Stimulated activated CD4-positive, alpha-beta T cell treated with anti-CD3 and anti-CD28 coated beads, Interleukin-4, amount 100 ng/mL, for 1 hour (primary cell): ENCODE measurements at places on chromosomes 1 and 21.

- DNase-seq = peak; percentile 55
Measured at GRCh38 chr21:33069994-33070743, at the start of gene OLIG1. Gene OLIG1 (plus strand): TSS chr21:33070141. CDS start chr21:33070247, 106 bp downstream.

- no peak for DNase-seq
Measured at GRCh38 chr1:906600-907420, 16.9 kb upstream of the SAMD11 start.

DNA sequence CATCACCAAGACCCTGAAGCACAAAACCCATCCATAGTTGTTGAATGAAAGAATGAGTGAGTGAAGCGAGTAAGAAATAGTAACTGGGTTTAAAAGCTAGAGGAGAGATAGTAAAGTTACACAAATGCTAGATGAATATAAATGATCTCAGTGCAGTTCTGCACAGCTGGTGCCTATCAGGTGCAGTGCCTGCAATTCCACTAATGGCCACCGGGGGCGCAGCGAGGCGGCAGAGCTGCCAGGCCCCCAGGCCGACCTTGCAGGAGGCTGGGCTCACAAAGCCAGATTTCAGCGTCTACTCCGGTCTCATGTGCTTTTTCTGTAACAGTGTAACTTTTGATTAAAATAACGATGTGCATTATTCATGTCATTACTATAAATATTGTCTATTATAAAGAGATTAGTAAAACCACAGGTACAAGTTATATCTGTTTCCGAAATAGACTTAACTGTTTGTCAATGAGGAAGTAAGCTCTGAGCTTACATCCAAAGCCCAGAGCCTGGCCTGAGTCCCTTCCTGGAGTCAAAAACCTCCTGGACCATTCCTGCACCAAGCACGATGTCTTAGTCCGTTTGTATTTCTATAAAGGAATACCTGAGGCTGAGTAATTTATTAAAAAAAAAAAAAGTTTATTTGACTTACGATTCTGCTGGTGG, 477.6 kb downstream of the NPHP4 start:
- peak; percentile 77 for DNase-seq

GRCh38 chr1:30679201-30679975, 44.0 kb downstream of the MATN1 start:
- DNase-seq = no peak

DNA sequence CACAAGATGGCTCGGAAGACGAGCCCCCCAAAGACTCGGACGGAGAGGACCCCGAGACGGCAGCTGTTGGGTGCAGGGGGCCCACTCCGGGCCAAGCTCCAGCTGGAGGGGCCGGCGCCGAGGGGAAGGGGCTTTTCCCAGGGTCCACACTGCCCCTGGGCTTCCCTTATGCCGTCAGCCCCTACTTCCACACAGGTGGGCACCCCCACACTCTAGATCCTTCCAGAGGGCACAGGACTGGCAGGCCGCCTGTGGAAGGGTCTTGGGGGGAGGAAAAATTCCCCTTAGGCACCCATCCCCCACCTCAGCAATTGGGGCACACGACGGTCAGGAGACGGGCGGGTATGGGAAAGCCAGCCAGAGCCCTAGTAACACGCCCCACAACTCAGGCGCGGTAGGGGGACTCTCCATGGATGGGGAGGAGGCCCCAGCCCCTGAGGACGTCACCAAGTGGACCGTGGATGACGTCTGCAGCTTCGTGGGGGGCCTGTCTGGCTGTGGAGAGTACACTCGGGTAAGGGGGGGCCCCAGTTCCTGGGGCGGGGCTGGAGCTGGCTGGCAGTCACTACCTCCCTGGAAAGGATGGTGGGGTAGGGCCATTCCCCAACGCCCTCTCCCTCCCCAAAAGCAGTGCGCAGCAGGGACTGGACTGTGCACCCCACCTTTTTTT, 16.1 kb downstream of the NOC2L start:
- DNase-seq = no peak

DNA sequence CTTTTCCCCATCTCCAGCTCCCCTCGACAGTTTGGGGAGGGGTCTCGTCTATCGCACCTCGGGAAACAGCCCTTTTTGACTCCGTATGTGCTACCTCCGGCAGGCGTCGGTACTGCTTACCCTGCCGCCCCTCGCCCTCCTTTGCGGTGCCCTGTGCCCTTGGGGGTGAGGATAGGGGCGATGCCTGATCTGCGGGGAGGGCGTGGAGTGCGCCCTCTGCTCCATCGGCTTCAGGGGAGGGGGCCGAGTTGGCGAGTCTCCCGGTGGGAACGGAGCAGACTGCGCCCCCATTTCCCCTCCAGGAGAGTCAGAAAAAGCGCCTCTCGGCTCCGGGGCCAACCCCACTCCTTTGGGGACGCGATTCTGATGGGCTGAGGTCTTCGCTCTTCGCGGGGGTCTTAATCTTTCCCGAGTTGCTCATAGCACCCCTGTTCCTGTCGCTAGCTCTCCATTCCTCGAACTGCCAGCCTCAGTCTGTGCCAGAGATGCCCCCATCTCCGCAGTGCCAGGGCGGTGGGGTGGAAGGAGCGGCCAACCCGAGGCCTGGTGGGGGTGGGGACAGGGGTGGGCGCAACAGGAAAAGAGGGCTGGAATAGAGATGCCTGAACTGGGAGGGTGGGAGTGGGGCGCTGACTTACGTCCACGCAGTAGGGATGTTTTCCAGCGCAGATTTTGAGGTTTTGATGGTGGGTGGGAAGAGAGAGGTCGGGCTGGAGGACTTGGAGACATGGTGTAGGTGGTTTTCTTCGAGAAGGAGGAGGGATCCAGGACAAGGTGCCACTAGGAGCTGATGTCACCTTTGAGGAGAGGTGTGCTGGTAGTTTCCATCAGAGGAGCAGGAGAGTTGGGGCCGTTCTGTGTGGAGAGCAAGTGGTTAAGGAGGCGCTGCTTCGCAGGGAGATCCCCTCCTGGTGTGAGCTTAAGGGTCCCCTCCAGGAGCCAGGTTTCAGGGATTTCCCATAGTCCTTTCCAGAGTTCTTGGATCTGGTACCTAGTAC, 674 bp downstream of the PPFIA4 start:
- no peak for DNase-seq

DNA sequence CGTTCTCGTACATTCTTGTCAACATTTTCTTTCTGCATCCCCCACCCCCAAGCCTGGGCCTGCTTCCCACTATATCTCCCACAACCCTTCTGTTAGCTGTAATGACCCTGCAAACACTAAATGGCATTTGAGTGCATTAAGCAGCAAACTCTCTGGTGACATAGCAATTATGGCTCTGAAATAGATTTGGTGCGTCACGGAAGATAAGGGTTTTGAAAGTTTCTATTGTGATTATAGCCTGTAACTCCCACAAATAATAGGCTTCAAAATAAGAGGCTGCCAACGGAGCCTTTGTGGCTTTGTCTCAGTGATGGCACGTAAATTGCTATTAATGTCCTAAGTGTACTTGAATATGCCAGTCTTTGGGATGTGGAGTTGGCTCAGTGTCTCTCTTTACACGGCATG, 277.6 kb downstream of the PBX1 start:
- no peak for DNase-seq

DNA sequence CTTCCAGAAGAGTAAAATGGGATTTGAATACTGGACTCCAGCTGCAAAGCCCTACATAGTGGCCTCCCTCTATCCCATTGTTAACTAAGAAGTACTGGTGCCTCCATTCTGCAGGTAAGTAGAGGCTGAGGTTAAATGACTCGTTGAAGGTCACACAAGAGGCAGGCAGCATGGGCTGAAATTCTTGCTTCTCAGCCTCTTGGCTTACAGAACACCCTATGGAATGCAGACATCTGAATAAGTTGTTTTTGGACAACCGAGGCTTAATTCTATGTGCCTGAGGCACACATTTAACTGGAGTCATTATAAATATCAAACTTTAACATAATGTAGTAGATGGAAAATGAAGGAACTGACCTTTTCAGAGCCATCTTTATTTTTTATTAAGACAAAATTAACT, 5.7 kb downstream of the DNAJC11 start:
- DNase-seq = no peak

DNA sequence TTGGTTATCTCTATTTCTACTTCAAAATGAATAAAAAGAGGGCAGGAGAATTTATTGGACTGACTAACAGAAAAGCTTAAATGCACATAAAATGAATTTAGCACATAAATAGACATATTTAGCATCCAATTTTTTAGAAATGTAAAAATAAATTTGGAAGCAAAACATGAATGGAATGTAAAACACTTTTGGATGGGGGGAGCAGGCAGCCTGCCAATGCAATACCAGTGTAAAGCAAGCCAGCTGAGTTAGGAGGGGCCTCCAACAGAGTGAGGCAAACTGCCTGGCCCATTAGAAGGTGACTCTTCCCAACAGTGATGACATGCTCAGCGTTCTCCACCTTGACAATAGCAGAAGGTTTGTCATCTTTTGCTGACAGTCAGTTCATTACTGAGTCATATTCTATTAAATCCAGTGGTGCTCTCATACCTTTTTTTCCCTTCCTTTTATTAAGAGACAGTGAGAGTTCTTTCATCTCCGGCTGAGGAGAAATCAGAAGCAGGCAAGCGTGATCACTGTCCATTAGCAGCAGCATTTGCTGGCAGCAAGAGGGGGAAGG, 19.5 kb upstream of the EXO1 start:
- no peak for DNase-seq

DNA sequence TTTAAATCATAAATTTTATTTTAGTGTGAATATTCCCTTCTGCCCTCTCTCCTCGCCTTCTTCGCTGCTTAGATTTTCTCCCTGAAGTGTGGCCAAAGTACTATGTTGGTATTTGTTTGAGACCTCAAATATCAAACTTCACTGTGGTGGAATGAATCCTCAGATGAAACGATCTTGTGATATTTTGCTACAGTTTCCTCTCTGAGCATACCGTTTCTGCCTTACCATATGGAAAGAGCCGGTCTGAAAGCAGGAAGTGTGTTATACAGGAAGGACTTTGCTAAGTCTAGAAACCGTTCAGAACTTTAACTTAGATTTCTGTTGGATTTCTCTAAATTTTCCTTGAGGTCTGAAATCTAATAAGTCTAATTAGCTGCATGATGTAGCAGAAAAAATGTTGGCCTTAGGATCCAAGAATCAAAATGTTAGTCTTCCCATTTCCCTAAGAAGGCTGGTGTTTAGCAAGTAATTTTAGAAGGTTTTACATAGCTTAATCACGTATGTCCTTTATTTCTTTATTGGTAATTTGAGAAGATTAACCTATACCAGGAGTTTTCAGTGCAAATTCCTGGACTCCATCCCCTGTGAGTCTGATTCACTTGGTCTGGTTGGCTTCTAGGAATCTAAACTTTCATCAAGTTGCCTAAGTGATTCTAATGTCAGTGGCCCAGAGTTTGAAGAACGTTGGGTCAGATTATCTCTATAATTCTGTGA, 30.7 kb downstream of the SDCCAG8 start:
- DNase-seq = no peak

DNA sequence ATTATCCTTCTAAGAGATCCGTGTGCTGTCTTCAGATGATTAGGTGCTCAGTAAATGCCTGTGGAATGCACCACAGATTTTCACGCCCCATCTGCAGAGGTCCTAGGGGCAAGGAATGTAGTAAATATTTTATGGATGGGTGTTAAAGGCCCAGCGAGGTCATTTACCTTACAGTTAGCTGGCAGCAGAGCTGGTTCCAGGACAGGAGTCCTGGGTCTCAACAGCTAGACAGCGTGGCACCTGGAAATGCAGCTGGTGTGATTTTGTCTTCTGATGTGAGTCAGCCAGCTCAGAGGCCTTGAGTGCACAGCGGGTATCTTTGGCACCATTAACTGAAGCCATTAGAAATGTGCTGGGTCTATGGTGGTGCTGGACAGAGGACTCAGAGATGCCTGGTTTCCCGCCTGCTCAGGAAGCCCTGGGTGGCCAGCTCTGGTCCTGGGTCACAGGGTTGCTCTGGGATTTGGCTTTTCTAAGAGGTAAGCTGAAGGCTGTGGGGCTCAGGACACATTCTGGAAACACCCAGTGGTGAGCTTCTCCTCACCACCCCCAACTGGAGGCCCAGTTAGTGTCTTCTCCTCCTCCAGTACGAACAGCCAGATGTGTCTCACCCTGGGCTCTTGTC, 65.5 kb downstream of the DDX20 start:
- no peak for DNase-seq

DNA sequence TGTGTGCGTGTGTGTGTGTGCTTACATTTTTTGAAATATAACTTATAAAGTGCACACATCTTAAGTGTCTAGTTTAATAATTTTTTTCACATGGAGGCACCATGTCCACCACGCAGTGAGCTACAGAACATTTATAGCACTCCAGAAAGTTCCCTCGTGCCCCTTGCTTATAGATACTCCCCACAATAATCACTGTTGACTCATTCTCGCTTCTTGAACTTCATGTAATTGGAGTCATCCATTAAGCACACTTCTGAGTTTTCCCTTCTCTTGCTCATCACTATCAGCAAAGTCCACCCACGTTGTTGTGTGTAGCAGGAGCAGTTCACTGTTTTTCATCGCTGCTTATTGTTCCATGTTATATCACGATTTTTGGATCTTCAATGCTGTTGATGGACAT, 78.4 kb upstream of the DISP3 start:
- no peak for DNase-seq

- DNase-seq = no peak
Measured at GRCh38 chr1:226060427-226060826, 2.1 kb upstream of the H3-3A start.

DNA sequence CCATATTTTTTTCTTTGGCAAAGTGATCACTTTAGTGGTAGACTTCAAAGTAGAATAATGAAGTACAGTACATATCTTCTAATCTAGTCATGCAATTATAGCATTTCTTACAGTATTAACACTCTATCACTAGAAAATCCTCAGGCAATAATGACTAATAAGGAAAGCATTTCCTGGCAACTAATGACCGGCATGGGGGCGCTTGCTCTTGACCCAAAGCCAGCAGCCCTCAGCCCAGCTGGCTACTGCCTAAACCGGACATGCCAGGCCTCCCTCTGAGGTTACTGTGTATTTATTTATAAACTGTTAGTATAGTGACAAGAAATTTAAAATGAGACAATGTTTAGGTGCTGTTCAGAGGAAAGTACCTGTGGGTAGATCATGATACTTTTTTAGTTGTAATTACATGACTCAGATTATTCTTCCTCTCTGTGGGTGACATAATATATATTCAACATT, 633.8 kb downstream of the PTPRC start:
- no peak for DNase-seq

DNA sequence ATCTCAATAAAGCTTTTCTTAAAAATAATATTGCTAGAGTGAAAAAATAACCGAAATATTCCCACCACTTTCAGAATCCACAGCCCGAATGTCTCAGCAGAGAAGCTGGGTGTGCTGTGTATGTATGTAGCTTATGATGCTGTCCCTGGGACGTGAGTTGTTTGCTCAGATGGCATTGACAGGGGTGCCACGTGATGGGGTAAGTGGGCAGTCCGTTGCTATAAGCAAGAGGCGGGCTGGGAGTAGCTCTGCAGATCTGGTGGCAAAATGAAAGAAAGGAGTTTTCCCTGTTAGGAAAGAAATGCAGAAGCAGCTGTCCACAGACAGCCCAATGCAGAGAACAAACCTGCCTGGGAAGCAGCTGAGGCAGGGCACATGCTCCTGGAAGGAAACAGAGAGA, 3.8 kb upstream of the FAM20B start:
- no peak for DNase-seq

- DNase-seq = no peak
Measured at GRCh38 chr21:42839271-42840231, 39.8 kb downstream of the WDR4 start.
